ENCODE measurements at places on chromosomes 5 and 9.

- DNase-seq, result no peak
Observed at GRCh38 chr9:6765396-6765795, 7.6 kb downstream of the KDM4C start.

- no peak for DNase-seq
Observed at GRCh38 chr5:91925249-91925648, 542.1 kb upstream of the ARRDC3 start.

- no peak for DNase-seq
Observed at GRCh38 chr9:93097511-93098201, 1.6 kb downstream of the CARD19 start.

DNA sequence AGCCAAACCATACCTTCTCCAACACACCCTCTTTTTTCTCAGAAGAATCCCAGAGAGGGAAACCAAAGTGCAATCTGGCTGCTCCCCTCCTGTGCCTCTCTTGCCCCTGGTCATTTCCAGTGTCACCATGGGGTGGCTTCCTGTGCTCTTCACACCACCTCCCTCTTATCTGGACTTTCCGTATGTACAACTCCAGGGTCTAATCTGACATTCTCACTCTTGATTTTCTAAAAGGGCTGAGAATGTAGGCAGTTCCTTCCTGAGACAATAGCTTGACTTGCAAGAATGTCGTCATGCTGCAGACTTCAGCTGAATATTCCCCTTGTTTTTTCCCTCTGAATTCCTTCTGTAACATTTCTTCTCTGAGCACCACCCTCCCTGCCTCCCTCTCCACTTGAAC is 110.2 kb downstream of the FBXL7 start:
- DNase-seq, result no peak

- no peak for DNase-seq
Observed at GRCh38 chr5:139147483-139148087, 50.6 kb downstream of the SIL1 start.

All from NCI-H524 treated with DMSO at 0.1 percent for 48 hours (cell line).